ENCODE measurements at places on chromosomes 4 and X.

GRCh38 chr4:163613383-163613782 lies 118.9 kb downstream of the TMA16 start:
- DNase-seq = no peak

DNA sequence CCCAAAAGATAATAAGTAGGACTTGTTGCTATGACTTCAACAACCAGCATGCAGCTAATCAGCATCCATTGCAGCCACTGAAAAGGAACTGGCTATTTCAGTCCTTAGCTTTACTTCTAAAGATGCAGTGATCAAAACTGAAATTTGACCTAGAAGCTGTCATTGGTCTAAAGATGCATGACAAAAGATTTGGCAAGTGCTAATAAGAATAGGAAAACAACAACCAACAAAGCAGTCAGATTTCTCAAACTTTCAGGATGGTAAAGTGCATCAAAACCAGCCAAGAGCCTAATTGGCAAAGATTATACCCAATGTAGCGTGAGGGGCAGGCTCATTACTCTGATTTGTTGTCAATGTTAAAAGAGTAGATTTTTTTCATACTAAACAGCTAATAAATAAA lies 77.1 kb upstream of the WDR17 start:
- no peak for DNase-seq

GRCh38 chr4:6754481-6755087 lies 27.9 kb upstream of the KIAA0232 start:
- no peak for DNase-seq

GRCh38 chr4:150681063-150681462 lies 99.1 kb downstream of the MAB21L2 start:
- DNase-seq = no peak

DNA sequence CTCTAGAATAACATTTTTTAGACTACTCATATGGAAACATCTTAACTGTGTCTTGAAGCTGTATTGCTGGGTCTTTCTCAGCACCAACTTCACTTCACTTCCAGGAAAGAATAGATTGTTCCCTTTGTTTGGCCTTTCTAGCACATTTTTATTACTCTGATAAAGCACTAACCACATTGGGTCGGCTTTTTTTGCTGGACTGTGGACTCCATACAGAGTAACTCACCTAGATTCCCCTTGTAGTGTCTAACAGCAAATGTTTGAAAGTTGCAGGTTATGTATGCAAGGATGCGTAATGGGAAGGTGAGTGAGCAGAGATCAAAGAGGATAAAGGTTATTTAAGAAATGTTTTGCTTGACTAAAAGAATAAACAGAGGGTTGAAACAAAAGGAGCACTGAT lies 101.2 kb downstream of the MMRN1 start:
- no peak for DNase-seq

- no peak for DNase-seq
Observed at GRCh38 chr4:24471486-24472160, 112.7 kb downstream of the DHX15 start.

DNA sequence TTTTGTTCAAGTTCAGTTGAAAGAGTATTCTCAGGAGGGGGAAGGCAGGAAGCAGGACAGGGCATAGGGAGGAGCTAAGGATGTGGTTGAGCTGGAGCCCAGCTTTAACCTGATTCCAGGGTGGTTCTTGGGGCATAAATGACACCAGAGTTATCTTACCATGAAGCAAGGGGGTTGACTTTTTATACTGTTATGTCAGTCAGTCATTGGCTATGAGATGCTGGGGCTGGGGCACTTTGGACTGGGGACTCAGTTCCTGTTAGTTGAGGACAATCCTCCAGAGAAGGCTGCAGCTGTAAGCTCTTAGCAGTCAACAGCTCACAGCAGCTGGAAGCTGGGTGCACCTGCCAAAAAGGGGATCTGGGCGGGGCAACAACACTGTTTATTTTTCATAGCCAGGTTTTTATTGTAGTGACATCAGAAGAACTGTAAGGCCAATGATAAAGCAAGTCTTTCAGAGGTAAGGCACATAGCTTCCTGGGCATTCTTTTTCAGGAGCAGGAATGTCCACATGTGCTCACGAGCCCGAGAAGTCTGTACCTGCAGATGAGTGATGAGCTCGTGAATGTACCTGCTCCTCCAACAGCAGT lies 78.5 kb downstream of the MID1IP1 start:
- no peak for DNase-seq

DNA sequence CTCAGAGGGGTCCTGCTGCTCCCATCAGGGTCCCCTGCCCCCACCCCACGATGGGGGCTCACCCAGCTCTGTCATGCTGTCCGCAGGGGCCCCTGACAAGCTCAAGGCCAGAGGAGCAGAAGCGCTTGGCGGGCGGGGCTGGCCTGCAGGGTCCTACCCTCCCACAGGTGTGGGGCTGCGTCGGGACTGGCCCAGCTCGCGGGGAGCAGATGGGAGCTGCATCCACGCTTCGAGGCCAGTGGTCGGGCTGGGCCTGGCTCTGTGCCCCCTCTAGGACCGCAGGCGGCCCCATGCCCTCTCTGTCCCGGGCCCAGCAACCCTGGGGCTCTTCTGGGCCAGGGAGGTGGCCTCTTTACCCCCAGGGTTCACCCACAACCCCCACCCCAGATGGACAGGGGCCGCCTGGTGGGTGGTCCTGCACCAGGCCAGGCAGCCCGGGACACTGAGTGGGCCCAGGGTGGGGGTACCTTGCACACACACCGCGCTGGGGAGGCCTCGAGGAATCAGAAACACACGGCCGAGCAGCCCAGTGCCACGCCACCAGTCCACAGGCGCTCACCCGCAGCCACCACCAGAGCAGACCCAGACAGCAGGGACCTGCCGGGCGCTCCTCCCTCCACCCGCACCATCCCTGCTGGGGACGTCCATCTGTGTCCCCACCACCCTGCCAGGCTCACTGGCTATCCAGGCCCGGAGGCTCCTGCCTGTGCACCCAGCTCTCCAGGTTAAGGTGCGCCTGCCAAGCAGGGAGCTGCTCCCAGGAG lies 30.0 kb downstream of the TACC3 start:
- DNase-seq = no peak

DNA sequence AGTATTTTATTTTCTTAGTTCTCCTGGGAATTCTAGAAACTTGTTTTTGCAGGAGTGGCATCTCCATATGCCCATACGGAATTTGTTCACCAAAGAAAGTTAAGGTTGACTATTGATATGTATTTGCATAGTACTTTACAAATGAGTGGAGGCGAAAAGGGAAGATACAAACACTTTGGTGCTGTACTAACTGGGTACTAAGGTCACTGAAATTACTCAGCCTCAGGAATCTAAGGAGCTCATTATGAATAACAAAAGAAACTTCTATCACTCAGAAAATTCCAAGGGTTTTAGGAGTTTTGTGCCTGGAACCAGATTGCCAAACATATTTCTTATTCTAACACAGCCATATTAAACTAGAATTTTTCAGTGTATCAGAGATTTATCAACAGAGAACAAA lies 27.4 kb upstream of the TMPRSS11B start:
- DNase-seq = peak; percentile 72

GRCh38 chr4:8373270-8373972 lies 67.1 kb downstream of the ACOX3 start:
- DNase-seq = no peak

DNA sequence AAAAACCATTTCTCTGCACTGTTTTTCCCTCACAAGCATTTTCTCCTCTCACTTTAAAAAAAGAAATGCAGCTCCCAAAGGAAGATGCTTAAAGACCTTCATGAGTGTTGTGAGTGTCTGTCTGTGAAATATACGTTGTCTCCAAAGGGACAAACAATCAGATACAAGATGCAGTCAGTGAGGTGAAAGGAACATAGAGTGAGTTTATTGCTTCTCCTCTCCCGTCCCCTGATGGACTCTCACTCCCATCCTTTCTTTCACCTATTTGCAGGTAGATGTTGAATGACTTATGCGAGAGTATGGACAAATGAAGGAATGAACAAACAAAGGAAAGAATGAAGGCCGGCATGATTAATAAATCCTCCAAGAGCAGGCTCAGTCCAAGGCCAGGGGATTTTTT lies 561.2 kb upstream of the DIPK2B start:
- DNase-seq = no peak

DNA sequence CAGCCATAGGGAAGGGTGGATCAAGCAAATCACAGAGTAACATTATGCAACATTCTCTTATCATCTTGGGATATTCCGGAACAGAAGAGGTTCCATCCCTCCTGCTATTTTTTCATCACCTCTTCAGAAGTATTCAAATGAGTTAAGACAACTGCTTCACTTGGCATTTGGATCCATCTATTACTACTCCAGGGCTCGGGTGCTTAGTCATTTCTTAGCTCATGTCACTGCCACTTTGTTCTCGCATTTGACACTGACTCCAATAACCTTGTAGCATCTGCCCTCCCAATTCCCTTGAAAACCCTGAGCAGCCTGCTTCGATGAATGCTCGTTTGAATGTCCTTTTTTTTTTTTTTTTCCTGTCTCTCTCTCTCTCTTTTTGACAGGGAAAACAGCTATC lies 114.9 kb downstream of the PPARGC1A start:
- DNase-seq = no peak

- DNase-seq = no peak
Observed at GRCh38 chr4:99859618-99860017, 34.6 kb downstream of the LAMTOR3 start.

- no peak for DNase-seq
Observed at GRCh38 chr4:4289597-4289940, 385 bp downstream of the LYAR start.

GRCh38 chr4:183186813-183187212 lies 87.8 kb downstream of the WWC2 start:
- no peak for DNase-seq

DNA sequence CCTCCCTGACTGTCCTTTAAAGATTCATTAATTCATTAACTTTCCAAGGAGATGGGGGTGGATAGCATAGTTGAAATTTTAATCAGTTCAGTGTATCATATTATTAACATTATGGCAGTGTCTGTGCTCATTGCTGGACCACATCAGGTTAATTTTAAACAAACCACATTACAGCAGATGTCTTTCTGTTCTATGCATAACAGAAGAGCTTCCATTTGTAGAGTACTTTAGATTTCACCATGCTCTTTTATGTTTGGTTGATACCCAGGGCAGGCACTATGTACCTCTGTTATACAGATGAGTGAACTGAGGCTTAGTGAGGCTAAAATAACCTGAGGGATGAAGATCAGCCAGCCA lies 41.1 kb downstream of the AFF2 start:
- no peak for DNase-seq

- no peak for DNase-seq
Observed at GRCh38 chr4:92198711-92199110, 105.1 kb upstream of the GRID2 start.

DNA sequence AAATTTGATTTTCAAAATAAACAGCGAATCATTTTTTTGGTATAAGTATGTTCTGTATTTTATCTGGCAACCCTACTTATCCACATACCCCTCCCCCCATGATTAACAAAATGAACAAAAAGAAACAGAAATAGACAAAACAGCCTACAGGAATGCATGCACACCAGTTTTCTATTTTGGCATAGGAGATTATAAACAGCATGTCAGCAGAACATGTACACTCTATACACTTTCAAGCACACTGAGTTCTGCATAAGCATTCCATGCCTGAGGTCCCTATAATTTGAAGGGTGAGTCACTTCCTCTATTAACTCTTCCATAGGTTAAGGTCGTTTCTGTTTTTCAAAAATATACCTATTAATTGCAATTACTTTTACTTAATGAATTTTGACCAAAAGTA lies 28.0 kb upstream of the ZNF280C start:
- no peak for DNase-seq

DNA sequence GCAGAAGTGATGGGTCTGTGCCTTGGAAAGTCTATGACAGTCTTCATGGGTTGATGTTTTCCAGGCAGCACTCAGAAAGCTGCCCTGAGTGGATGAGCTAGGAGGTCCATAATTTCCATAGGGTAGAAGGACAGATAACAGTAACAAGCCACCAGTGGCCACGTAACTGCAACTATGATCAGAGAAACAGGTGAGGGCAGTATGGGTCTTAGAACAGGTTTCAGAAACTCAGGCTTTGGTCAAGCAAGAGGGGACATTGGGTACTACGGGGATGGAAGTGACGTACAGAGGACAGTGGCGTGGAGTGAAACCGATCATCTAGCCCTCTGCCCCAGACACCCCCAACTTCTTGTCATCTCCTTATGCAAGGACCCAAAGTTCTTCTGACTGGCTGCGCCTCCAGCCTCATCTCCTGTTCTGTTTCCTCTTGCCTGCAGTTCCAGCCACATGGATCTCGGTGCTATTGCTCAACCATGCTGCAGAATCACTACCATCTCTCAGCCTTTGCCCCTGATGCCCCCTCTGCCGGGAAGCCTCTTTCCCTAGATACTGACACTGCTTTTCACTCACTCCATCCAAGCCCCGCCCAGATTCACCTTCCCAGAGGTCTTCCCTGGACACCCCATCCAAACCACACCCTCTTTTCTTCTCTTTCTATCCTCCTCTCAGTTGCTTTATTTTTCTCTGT lies 123.4 kb downstream of the MFAP3L start:
- DNase-seq = no peak

GRCh38 chr4:189377569-189377968 lies 563.1 kb upstream of the FRG1 start:
- DNase-seq = no peak

- DNase-seq = no peak
Observed at GRCh38 chrX:109384699-109385098, 97.2 kb downstream of the GUCY2F start.

DNA sequence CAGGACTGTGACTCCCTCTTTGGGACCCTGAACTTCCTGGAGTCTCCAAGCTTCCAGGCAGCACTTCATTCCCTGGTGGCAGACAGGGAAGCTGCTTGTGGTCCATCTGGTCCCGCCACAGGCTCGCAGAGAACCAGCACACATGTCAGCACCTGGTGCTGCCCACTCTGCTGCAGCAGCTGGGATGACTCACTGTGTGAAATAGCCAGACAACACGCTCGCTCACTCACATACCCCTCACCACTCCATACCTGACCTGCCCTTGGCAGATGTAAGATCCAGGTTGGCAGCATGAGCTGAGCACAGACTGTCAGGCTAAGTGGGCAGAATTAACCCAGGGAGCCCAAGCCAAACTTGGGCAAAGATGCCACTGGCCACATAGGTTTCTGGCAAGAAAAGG lies 613.5 kb downstream of the PCDH18 start:
- DNase-seq = no peak

DNA sequence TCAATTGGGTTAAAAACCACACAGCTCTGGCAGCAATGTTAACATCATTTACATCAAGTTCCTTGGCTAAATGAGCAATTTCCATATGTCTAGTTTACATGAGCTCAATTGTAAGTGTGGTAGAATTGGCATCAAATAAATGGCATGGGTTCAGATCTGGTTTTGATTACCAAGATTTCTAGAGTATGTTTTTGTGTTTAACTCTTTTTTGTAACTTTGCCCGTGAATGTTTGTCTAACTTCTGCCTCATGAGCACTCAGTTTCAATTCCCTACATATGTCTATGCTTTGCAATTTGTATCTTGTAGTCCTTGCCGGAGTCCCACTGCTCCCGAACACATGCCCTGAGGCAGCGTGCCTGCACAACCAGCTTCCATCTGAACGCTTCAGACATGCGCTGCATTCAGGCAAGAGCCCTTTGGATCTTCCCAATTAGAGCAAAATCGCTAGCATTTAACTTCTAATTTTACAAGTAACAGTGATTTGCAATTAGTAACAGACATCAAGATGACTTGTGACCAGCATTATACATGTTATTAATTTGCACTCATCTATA lies 644.4 kb downstream of the TRIML1 start:
- no peak for DNase-seq

All from iPS DF 19.7 (cell line).